ENCODE measurements at places on chromosomes 16 and 17.

GRCh38 chr17:57344261-57344660 is 87.9 kb downstream of the MSI2 start:
- no peak for DNase-seq

DNA sequence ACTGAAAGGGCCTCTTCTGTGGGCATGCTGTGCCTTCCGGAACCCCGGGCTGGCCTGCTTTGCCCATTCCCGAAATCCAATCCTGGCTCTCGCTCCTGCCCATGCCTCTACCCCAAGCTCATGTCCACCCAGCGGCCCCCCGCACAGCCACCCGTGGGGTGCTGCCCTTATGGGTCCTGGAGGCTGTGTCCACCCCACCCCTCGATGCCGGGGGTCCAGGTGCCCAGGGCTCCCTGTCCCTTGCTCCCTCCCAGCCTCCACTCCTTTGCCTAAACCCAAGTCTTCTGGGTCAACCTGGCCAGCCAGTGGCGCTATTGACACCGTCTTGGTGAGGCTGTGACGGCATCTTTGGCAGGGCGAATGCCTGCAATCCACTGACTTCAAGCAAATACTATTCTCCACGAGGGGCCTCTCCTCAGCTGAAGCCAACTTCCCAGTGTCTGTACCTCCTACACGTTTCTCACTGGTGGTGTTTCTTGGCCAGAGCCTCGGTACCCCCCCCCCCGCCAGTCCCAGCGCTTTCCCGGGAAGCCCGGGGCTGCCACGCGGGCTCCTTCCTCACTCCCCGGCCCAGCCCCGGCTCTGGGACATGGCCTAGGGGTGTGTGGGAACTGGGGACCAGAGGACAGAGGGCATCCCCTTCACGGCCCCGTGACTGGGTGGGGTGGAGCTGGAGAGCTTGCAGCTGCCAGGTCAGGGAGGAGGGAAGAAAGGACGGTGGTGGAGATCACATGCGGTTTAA is 12.2 kb upstream of the DUS1L start:
- no peak for DNase-seq

DNA sequence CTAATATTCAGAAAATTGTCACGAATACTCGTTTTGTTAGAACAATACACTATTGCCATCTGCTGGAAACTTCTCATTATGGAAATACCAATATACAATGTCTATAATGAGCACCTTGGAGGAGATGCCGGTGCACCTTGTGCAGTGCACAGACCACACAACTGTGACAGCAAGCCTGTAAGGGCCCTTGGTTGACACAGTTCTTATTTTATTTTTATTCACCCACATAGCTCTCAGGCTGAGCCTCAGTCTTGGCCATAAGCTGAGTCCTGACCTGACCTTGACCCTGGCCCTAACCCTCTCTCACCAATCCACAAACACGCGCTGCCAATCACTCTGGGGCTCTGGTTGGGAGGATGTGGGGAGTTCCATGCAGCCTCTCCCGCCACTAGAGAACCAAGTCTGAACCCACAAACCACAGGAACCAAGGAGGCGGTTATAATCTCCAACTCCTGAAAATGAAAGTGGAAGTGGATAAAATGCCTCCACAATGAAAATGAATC is 7.6 kb downstream of the AIPL1 start:
- no peak for DNase-seq

DNA sequence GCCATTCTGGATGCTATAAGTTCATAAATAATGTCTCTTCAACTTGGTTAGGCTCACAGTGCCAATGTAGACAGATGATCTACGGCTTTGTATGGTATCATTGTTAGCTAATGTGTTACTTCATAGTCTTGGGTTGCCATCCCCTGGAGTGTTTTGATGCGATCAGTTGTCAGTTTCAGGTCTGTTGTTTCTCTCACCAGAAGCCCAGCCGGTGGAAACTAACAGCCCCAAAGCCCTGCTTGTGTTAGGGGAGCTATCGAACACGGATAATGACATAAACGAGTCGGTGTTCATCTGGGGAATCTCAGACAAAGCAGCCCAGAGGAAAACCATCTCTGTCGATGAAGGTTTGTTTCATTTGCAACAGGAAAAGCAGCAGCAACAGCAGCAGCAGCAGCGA is 107.4 kb upstream of the ANKFN1 start:
- DNase-seq = no peak

- DNase-seq = no peak
Observed at GRCh38 chr16:17351441-17352035, 119.2 kb downstream of the XYLT1 start.

GRCh38 chr16:77995843-77996455 is 26.4 kb upstream of the CLEC3A start:
- DNase-seq = no peak

DNA sequence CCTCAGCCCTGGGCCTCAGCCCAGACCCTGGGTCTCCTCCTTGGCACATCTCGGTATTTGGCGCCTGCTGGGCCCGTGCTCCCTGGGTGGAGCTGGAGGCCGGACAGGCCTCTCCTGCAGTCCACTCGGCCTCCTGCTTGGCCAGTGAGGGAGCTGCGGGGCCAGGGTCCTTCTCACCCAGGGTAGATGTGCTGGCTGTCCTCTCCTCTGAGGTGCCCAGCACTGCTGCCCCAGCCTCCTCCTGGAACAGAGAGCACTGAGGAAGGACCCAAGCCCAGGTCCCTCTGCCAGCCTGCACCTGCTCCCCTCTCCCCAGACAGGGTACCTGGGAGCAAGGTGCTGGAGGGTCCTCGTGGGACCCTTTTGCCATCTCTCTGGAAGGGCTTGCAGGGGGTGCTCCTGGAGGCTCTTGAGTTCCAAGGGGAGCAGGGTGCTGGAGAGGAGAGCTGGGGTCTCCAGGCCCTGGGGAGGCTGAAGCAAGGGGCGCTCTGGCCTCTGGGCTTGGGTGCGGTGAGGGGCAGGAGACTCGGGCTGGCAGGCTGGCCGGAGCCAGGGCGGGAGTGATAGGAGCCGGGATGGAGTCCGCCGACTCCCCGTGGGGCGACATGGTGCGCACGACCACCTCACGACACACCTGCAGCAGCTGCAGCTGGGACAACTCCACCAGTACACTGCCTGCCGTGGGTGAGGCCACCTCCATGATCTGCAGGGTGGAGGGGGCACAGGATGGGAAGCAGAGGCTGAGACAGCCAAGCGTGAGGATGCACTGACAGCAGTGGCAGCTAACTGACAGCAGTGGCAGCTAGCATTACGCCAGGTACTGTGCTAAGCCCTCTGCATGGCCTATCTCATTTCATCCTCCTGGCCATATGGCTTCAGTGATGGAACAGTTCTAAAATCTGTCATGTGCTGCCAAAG is 17.8 kb downstream of the TSPOAP1 start:
- no peak for DNase-seq

- no peak for DNase-seq
Observed at GRCh38 chr16:48607056-48607825, 2.7 kb downstream of the N4BP1 start.

DNA sequence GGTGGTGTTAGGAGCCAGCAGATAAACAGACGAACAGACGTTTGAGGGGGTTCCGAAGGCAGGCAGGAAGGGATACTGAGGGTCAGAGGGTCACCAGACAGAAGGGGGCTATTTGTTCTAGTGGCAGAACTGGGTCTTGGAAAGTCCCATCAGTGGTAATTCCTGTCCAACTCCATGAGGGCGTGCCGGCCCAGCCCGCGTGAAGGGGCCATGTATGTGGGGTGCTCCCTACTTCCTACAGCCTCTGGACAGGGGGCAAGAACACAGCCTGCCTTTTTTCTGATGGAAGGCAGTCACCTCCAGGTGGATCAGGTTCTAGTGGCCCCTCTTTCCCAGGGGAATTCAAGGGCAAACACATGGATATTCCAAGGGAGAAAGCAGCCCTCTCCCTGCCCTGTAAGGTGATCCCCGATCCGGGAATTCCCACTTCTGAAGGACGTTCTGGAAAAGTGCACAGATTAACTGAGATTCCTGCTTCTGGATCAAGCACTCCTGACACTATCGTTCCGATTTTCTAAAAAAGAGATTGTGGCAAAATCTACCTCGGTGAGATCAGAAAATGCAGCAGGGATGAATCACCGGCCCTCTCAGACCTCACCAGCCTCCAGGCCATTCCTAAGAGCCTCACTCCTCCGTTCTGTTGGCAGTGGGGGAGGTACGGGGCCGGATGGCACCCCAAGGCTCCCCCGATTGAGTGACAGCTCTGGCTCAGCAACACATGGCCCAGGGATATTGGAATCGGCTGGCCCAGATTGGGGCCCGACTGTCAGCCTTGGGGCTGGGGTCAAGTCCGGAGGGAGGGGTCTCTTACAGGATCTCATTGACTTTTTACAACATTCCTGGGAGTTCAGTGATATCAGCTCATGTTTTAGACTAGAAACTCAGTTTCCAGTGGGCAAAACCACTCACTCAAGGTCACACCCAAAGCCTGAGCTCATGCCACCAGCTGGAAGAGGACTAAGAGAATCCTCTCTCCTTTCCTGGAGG is 12.4 kb downstream of the STX1B start:
- DNase-seq = no peak

- DNase-seq = no peak
Observed at GRCh38 chr17:17566896-17567513, 24.5 kb downstream of the PEMT start.

- no peak for DNase-seq
Observed at GRCh38 chr17:28178800-28179199, 136.3 kb downstream of the NLK start.

DNA sequence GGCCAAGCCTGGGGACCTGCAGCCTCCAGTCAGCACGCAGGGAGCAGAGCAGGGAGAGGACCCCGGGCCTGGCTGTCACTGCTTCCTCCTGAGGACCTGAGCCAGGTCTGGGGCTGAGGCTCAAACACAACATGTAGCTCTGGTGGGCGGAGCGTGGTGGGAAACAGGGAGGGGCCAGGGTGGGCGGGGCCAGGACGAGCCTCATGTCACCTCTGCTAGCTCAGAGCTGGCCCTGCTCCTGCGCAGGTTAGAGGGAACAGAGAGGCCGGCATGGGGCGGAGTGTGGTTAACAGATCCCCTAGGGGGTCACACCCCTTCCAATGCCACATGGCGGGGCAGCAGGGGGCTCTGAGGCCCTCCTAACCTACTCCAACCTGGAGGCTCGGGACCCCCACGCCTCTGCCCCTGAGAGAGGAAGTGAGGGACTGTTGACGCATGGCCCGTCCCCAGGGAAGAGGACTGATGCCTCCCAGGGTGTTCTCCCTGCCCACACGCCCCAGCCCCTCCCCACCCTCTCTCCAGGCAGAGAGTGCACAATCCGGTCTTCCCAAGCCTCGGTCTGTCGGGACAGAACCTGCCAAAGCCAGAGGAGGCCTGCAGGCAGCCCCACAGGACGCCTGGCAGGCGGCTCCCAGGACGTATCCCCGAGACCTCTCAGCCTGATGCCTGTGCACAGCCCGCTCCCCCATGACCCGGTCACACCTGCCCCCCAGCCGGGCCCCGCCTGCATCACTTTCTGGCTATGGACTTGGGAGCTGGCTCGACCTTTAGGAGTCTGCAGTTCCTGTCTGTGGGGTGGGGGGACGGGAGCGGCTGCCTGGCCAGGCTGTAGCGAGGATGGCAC is 15.2 kb downstream of the PIEZO1 start:
- DNase-seq = peak; percentile 43

GRCh38 chr16:14181371-14182050 is 110.4 kb downstream of the MRTFB start:
- no peak for DNase-seq

- DNase-seq = no peak
Observed at GRCh38 chr17:31586946-31587345, 195.5 kb downstream of the RAB11FIP4 start.

GRCh38 chr16:84570739-84571403 is 47.0 kb downstream of the COTL1 start:
- DNase-seq = no peak

DNA sequence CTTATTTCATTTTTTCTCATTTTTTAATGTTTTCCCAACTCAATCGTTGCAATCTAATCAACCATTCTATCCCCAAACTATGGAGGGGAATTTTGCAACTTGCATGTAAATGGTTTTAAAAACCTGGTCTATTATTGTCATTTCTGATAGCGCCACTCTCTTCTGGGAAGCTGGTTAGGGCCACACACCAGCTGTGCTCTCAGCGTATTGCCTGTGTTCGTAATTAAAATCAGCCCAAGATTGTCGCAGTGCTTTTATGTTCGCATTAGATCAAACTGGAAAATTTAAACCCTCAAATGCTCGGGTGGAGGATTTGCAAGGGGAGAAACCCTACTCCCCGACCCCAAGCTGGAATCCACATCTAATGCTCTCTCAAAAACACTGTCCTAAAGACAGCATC is 123.5 kb upstream of the CACNG5 start:
- no peak for DNase-seq

DNA sequence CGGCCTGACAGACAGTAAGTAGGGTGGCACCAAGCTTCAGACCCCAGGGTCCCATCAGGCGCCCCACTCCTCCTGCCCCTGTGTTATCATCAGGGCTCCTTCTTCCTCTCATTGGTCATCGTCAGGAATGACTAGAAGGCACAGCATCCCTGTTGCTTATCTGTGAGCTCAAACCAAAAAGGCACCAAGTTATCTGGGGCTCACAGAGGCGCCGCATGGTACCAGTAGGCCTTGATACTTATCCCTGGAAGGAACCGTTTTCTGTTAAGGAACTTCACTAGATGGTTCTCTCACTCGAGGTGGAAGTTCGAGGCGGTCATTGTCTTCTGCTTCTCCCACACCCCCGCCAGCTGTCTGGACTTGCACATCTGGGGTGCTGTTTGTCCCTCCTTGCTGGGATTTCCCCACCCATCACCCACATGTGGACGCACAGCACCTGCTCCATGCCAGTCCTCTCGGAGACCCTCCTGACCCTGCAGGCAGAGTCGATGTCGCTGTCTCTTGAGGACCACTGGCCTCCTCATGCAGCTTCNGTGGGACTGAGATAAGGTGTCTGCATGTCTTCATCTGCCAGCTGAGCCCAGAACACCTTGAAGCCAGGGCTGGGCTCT is 52.1 kb downstream of the METRNL start:
- DNase-seq = no peak

- no peak for DNase-seq
Observed at GRCh38 chr16:48146710-48147109, 9.1 kb downstream of the ABCC12 start.

DNA sequence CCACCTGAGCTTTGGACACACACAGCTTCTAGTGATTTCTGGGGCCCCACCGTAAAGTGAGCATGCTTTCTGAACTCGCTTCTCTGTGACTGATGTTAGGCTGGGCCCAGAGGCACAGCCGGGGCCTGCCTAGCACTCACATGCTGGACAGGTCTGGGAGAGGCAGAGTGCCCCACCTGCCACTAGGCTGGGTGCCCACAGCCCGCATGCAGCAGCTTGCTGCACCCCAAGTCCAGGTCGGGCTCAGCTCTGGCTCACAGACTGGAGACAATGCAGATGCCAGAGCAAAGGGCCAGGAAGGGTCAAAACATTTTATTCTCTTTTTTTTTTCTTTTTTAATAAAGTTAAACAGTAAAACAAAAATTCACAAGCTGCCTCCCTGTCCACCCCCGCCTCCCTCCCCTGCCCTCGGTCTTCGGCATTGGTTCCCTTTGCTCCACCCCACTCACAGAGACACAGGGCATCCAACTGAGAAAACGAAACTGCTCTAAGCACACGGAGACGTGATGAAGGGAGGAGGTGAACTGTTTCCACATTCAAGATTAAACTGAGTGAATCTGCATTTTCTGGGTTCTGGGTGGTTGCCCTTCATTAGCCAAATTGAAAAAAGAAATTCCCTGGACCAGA is 9.7 kb downstream of the CNP start:
- DNase-seq = no peak
